AG09319 (cell line): ENCODE measurements at places on chromosomes 1 and 21.

GRCh38 chr1:2611621-2612437, 21.0 kb downstream of the MMEL1 start:
- DNase-seq = no peak

DNA sequence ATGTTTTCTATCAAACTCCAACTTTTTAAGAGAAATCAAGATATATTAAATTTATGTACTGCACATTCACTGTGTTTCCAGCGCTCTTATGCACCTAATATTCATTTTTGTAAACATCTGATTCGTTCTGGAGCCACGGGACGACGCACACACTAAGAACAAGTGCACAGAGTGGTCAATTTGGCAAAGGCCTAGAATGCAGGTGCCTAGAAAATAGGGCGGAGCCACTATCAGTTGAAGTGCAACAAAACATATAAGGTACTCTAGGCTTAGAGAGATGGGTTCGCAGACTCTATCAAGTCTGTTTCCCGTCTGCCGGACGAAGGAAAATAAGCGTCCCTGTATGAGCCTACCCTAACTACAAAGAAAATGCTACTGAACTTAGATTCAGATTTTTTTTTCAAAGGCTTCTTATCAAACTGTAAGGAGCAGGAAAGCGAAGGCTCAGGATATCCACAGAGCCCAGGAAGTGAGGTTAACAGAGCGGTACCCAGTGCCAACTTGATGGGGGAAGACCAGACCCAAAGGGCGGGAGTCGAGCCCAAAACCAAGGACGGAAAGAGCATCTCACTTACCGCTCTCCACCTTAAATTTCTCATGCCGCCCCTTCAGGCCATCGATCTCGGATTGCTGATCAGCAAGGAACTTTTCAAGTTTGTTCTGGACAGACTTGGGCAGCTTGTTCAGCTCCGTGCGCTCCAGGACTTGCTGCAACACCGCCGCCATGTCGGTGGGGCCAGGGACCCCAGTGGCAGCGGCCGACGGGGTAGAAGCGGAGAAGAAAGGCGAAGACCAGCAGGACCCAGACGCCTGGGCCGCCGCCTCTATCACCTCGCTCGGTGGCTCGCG, 526 bp downstream of the TPR start:
- peak; percentile 2 for DNase-seq

- DNase-seq = no peak
These were observed 1.9 kb upstream of the TUT4 start for GRCh38 chr1:52554756-52555155.

- no peak for DNase-seq
These were observed 880.6 kb downstream of the BRINP3 start for GRCh38 chr1:189597083-189597482.

DNA sequence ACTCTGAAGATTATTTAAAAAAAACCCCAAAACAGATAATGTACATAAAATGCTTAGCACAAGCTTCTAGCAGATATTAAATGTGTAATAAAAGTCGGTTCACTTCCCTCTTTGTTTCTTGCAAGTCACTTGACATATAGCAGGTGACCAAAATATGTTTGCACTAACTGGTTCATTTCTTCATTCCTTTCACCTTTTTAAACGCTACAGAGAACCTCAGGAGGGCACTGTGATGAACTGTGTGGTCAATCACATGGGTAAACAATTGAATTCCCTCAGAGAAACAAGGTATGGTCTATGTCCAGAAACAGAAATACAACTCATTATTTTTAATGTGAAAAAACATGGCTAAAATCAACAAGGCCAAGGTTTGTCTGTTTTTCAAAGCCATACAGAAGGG, 51.3 kb upstream of the BCL10 start:
- DNase-seq = no peak

GRCh38 chr1:157312082-157312812, 174.1 kb upstream of the ETV3 start:
- DNase-seq = no peak

DNA sequence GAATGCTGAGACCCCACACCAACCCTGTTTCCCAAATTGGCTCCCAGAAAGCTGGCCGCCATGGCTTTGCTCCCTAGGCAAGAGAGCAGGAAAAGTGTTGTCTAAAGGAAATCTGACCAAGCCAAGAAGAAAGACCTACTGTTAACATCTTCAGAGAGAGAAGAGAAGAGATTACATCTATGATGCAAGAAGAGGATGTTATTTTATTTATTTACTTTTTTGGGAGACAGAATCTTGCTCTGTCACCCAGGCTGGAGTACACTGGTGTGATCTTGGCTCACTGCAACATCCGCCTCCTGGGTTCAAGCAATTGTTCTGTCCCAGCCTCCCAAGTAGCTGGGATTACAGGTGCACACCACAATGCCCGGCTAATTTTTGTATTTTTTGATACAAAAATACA, 21.7 kb downstream of the HMGN2 start:
- no peak for DNase-seq

DNA sequence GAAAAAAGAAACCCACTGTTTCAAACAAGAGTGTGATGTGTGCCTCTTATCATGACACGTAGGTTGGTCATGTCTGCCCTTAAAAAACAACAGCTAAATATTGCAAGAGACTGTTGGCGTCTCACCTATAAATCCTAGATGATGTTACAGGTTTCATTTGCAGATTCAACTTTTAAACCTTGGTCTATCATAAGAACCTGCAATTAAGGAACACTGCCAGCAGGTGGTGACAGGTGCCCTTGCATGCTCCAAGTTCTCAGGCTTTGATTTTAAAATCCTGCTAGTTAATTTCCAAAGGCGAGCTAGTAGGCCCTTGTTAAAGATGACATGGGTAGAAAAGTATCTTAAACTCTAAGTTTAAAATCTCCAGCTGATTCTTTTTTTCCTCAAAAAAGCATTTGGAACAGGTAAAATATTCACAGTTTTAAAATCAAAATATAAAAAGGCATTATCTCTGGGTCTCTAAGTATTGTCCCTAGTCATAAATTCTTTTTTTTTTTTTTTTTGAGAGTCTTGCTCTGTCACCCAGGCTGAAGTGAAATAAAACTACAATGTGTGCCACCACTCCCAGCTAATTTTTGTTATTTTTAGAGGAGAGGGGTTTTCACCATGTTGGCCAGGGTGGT, 39.1 kb downstream of the CLSTN1 start:
- DNase-seq = no peak

- no peak for DNase-seq
These were observed 512.1 kb downstream of the LMO4 start for GRCh38 chr1:87840767-87841166.

DNA sequence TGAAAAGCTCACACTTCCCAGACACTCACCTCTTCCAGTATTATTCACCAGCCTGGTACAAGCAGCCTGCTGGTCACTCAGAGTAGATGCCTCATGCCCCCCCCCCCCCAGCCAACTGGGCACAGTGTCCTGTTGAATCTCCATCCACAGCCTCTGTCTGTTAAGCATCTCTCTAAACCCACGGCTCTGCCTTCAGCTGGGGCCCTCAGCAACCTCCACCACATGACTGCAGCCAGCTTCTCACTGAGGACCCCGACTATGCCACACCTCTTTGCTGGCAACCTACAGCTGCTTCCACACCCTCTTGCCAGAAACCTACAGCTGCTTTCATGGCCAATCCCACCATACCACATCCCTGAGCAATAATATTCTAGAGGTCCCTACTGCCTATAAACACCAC, 113.1 kb downstream of the RHOU start:
- DNase-seq = no peak

DNA sequence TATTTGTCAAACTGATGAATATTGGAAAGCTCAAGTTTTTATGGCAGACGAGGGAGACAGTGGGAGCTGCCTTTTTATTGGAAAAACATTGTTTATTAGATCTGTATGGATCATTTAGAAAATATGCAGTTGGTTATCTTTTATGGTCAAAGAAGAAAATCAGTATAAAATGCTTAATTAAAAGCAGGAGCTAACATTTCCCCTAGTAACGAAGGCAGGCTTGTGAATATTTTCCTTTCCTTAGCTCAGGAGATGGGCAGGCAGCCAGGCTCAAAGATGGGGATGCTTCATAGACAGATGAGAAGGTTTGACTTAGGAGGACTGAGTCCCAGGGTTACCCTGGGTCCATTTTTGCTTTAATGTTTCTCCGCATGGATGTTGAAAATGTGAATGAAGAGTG, 26.0 kb downstream of the ROR1 start:
- DNase-seq = peak; percentile 72

- DNase-seq = no peak
These were observed 111.1 kb downstream of the FNBP1L start for GRCh38 chr1:93559045-93559444.

GRCh38 chr1:51581238-51581637, 35.7 kb upstream of the OSBPL9 start:
- DNase-seq = no peak

DNA sequence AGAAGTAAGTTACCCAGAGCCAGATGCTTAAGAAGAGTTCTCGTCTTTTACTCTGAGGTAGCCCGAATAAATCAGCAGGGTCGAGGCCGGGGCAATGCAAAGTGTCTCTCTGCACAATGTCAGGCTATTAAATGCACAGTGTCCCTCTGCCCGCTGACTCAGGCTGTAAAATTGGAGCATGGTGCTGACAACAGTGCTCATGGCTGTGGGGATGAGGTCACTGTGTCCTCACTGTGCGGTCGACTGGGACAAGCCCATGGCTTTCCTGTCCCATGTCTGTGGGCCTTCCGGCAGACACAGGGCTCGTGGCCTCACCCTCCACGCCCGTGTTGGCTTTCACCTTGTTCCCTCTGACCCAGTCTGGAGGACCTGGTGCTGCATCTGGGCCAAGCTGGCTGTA, 14.6 kb upstream of the SLC2A1 start:
- no peak for DNase-seq

- DNase-seq = no peak
These were observed 23.3 kb downstream of the SUSD4 start for GRCh38 chr1:223340637-223341036.

GRCh38 chr21:43624339-43624738, 34.9 kb downstream of the HSF2BP start:
- DNase-seq = no peak

DNA sequence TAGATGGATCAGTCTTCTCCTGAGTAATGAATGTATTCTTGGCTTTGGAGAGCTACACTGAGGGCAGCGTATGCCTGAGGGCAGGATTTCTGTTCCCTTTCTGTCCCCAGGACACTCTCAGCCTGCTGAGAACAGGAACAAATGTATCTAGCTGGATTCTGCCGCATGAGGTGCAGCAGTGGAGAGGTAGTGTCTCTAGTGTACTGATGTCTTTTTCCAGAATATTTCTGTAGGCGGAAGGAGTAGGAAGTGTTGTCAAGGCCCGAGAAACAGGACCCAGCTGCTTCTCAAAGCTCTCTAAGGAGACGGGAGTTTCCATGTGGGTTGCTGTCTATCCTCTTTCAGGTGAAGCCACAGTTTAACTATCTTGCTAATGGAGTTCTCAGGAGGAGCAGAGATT, 65.5 kb downstream of the MT1HL1 start:
- DNase-seq = no peak

DNA sequence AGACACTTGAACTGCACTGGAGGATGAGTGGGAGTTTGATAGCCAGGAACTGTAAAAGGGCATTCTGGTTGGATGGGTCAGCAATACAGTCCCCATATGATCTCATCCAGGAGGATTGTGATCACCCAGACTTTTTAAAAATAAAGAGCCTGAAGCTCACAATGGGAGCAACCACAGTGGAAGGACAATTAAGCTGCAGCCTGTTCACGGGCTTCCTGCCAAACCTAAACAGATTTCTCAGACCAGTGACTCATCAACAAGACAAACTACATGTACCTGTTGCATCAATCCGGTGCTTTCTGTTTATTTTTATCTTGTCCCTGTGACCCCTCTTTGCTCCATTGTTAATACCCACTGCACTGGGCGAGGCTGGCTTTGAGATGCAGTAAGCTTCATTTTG, 52.3 kb downstream of the PAPPA2 start:
- no peak for DNase-seq

DNA sequence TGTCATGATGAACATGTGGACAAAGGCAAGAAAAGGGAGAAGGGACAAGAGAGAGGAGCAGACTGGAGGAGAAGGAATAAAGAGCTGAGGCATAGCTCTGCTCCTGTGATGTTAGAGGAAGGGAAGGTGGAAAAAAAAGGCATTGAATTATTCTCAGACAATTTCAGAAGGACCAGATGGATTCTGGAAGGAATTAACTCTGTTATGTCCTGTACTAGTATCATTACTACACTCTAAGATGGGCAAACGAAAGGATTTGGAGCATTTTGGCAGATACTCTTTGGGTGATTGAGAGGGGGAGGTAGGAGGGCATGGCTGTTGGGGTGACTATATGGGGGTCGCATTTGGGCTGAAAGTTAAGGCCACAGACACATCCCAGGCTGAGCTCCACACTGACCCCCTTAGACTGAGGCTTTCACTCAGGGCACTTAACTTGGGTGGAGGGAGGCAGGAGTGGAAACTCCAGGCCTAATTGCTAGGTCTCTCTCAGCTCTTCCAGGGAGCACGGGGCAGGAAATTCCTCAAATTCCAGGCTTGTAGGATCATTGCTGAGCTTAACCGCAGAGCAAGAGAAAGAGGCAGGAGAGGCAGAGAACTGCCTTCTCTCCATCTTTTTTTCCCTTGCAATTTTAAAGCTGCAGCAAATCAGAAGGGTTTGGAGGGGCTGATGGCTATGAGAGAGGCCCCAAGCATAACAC, 25.9 kb downstream of the KIRREL1 start:
- peak; percentile 77 for DNase-seq

GRCh38 chr1:16969057-16969611, 11.3 kb downstream of the MFAP2 start:
- DNase-seq = no peak

GRCh38 chr1:26752519-26752918, 35.2 kb upstream of the PIGV start:
- no peak for DNase-seq

GRCh38 chr1:232186931-232187330, 443.0 kb downstream of the SIPA1L2 start:
- no peak for DNase-seq
